ENCODE measurements at places on chromosomes 3 and 15.

- DNase-seq = no peak
Observed at GRCh38 chr3:156772588-156773206, 53.5 kb upstream of the LEKR1 start.

- DNase-seq = no peak
Observed at GRCh38 chr15:89899295-89899945, 5.6 kb upstream of the AP3S2 start.

DNA sequence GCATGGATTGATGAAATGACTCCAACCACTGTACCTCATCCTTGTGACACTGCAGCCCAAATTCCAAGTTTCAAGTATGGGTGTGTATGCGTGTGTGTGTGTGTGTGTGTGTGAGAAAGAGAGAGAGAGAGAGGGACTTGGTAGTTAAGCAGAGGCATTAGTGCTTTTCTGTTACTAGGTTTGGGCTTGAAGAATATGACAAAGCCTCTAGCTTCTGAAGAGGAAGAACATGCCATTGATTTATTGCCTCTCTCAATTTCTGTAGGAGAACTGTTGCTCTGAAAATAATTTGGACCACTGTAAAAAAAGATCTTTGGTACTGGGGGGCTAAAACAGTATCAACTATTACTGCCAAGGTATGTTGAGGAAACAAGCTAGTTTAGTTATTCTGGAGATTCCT lies 139.2 kb downstream of the AQP9 start:
- DNase-seq = no peak

- no peak for DNase-seq
Observed at GRCh38 chr3:101671014-101671413, 5.9 kb downstream of the ZBTB11 start.

GRCh38 chr3:177633671-177634207 lies 436.5 kb upstream of the TBL1XR1 start:
- no peak for DNase-seq

- DNase-seq = no peak
Observed at GRCh38 chr3:8380904-8381704, 120.5 kb upstream of the LMCD1 start.

DNA sequence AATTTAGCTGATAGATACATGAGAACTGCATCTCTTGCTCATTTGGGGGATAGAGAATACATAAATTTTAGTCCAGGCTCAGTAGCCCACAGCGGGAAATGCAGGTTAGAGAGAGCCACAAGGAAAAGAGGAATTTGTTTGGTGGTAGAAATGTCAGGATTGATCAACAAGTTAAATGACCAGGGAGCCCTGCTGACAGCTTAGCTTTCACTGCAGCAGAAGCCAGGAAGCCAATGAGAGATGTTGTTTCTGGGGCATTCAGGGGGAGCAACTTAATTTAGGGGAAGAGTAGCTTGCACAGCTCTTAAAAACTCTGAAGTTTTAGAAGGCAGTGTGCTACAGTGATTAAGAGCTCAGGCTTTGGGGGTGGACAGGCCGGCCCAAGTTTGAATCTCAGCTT lies 22.7 kb downstream of the ARHGEF26 start:
- DNase-seq = no peak

- no peak for DNase-seq
Observed at GRCh38 chr3:15443826-15444524, 16.6 kb downstream of the EAF1 start.

GRCh38 chr3:123344175-123344906 lies 104.5 kb downstream of the ADCY5 start:
- DNase-seq = no peak

- DNase-seq = no peak
Observed at GRCh38 chr3:38577371-38578080, 72.0 kb downstream of the SCN5A start.

DNA sequence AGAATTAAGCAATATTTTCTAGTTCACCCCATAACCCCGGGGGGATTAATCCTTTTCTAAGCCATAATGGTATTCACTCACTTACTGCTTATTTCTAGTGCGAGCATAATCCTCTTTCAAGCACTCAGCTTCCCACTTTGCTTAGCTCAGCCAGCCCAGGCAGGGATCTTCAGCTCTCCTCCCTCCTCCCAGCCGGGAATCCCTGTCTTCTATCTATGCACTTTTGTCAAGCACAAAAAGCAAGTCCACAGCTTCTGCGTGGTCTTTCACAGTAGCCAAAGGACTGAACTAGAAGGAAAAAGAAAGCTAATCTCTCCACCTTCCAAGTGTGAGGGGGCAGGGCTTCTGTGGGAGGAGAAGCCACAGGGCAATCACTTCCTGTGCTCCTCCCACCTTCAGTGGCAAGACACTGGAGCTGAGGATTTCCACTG lies 62.8 kb downstream of the PEX5L start:
- DNase-seq = peak; percentile 53

DNA sequence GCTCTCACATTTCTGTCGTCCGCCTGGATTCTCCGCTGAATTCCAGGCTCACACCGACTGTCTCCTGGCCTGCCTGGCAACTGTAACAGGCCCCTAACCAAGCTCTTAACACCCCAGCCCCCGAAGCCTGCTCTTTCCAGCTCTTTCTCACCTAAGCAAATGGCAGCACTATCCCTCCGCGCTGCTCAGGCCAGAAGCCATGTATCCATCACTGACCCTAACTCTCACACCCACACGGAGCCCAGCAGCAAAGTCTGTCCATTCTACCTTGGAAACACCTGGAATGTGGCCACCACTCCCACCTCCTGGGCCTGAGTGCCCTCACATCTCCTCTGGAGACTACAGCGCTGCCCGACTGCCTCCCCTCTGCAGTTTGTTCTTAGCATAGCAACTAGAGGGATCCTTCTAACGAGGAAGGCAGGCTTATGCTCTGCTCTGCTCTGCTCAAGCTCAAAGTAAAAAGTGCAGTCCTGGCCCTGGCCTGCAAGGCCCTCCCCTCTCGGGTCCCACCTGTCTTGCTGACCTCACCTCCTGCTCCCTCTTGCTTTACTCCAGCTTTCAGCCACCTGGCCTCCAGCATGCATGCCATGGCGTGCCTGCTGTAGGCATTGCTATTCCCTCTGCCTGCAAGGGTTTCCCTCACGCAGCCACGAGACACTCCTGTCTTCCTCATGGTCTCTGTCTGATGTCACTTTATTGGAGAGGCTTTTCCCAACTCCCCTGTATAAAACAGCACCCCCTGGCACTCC lies 27.2 kb downstream of the FEM1B start:
- DNase-seq = no peak

DNA sequence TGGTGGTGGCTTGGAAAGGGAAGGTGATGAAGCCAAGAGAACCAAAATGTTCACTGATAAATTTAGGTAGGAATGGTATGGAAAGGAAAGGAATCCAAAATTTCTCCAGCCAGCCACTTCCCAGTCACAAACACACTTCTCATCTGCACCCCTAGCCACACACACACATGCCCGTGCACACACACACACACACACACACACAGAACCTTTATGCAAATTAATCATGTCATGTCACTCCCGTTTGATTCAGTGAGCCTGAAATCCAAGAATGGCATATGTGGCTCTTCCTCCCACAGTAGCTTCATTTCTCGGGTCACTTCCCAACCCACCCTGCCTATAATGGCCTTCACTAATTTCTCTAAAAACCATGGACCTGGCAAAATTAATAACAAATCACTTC lies 3.1 kb upstream of the HLTF start:
- DNase-seq = no peak

DNA sequence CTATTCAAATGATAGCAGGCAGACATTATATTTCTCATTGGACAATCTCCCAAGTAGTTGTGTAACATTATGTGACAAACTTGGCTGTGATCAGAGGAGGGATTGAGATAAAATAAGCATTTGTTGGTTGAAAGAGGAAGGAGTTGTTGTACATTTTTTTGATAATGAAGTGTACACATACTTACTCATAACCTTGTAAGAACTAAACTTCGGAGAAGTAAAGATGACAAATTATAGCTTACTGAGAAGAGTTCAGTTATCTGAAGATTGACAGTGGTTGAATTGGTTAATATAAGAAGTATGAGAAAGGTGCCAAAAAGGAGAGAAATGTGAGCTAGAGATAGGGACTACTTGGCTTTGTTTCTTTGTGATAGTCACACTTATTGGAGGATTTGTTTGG lies 32.6 kb downstream of the STT3B start:
- DNase-seq = no peak

DNA sequence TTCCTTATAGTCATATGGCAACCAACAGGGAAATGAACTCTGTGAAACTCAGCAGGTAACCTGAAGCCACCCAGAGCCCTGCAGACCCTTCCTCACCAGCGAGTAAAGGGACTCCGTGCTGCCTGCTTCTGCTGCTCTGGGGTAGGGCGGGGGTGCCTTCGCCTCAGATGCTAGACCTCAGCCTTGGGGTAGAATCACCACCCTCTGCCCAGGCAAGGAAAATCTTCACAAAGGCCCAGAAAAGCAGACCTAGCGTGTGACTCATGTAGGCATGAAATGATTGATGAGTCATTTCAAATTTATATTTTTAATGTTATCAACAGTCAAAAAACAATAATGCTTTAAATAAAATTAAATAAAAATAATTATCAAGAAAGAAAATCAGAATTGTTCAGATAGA lies 6.6 kb downstream of the STIMATE start:
- no peak for DNase-seq

GRCh38 chr3:55282994-55283393 lies 204.1 kb downstream of the WNT5A start:
- DNase-seq = no peak

- no peak for DNase-seq
Observed at GRCh38 chr15:74222240-74223119, 13.6 kb upstream of the CCDC33 start.

DNA sequence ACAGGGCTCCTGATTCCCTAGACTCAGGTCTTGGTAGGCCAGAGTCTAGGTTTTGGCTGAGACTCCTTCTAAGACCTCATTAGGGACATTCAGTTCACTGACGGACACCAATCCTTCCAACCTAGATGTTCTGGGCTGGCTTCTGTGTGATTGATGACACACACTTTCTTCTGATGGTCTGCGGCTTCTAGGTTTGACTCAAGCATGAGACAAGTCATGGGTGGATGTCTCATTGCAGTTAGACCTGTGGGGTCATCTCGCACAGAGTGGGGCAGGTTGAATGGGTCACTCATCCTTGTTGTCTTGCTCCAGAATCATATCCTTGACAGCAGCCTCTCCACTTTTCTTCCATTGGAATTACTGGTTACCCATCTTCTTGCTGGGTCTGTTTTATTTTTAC lies 35.8 kb downstream of the ARNT2 start:
- DNase-seq = no peak

GRCh38 chr15:30675126-30675525 lies 49.2 kb downstream of the ARHGAP11B start:
- no peak for DNase-seq

GRCh38 chr3:184472723-184473428 lies 88.7 kb upstream of the EPHB3 start:
- DNase-seq = no peak

DNA sequence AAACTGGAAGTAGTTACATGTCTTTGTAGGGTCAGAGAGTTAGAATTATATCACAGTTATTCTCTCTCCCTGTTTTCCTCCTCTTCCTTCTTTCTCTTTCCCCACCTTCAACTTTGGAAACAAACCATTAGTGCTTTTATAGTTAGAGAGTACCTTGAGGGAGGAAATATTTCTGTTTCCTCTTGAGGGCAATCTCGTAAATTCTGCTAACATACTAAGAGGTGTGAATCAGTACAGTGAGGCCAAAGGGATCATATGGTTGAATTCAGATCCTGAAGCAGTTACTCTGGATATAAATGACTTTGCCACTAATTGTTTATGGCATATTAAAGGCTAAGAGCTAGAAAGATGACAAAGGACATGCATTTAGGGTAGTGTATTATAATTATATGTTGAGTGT lies 60.3 kb upstream of the CCNL1 start:
- DNase-seq = no peak

GRCh38 chr3:156271995-156272719 lies 151.8 kb downstream of the KCNAB1 start:
- no peak for DNase-seq

DNA sequence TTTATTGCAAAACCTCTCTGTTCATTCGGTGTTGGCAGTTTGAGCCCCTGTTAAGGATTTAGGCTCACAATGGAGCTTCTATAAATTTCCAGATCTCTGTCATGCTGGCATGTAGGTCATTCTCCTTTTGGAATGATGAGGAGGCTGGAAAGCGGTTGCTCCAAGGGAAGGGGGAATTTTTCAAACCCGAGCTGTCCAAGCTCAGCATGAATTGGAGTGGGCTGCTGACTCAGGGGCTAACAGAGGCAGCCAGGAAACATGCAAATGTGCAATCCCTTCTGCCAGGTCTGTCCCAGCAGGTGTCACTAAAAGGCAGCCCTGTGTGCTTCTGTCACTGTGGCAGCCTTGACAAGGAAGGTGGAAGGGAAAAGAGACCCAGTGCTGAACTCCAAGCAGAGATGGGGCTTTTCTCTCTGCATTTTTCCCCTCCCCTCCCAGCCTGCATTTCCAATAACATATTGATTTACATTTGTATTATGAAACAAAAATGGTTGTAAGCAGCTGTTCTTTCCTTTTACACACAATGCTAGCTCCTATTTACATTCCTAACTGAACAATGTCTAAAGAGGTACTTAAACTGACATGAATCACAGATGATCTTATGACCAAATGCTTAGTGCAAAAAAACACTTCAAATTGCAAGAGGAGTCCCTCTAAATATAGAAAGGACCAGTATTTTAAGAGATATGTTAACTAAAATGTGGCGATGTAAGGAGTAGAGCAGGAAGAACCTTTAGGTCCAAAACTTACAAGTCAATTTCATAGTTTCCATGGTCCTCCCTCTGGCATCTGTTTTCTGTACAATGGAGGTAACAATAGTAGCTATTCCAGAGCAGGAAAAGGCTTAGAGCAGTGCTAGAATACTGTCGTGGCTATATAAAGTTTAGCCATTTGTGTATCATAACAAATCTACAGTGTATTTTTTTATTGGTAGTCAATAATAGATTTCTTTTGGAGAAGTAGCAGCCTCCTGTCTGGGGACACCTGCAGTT lies 84.5 kb upstream of the ATP10A start:
- no peak for DNase-seq

GRCh38 chr3:156729460-156730179 lies 55.2 kb downstream of the TIPARP start:
- DNase-seq = no peak

DNA sequence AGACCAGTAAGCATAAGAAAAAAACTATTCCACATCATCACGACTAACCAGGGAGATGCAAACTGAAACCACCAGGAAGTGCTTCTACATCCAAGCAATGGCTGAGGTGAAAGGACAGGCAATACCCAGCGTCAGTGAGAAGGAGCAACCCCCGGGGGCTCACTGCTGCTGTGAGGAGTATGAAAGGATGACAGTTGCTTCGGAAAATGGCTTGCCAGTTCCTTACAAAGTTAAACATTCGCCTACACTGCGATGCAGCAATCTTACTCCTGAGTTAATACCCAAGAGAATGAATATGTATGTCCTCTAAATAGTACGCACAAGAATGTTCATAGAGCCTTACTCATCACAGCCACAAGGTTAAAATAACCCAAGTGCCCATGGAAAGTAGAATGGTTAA lies 13.3 kb upstream of the PLXNA1 start:
- DNase-seq = no peak

DNA sequence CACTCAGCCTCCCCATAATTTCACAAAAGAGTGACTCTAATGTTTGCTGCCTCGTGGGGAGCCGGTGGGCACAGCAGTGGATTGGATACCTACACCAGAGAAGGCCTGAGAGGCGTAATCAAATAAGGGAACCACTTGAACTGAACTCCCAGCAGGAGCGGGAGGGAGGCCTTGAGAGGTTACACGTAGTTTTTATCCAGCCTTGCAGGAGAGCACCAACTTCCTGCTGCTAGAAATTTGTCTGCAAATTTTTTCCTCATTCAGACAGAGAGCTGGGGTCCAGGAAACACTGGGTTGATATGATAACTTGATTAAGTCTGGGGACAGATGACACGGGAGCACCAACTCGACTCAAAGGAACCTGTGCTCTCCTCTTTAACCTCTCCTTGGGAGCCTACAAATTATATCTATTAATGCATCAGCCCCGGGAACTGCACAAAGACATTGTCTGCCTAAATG lies 69.8 kb downstream of the HES1 start:
- DNase-seq = no peak
